RPMI8226 (cell line): ENCODE measurements at places on chromosomes 1 and 21.
A peak's percentile ranks its signal among the peaks of the same experiment; 100 is the strongest.

GRCh38 chr1:40955266-40955665 is 24.2 kb upstream of the CTPS1 start:
- no peak for DNase-seq

DNA sequence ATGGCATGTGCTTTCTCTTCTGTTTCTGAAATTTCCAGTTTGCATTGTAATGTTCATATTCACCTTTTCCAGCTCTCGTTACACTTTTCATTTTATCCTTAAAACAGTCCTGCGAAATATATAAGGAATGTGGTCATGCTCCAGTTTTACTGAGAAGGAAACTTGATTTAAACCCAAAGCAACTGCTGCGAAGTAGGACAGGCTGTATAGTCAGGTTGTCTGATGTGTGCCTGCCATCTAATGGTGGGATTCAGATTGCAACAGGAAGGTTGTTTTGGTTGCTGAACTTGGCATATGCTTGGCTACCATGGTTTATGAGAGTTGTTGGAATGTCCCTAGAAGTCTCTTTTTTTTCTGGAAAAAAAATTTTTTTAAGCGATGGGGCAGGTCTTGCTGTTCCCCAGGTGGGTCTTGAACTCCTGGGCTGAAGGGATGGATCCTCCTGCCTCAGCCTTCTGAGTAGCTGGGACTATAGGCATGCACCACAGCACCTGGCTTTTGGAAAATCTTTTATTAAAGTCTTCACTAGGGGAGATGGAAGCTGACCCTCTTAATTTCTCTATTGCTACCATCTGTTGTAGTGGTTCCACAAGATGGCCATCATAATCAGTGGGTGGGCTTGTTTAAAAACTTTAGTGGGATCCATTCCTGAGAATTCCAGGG is 86.9 kb downstream of the UCK2 start:
- peak; percentile 76 for DNase-seq

DNA sequence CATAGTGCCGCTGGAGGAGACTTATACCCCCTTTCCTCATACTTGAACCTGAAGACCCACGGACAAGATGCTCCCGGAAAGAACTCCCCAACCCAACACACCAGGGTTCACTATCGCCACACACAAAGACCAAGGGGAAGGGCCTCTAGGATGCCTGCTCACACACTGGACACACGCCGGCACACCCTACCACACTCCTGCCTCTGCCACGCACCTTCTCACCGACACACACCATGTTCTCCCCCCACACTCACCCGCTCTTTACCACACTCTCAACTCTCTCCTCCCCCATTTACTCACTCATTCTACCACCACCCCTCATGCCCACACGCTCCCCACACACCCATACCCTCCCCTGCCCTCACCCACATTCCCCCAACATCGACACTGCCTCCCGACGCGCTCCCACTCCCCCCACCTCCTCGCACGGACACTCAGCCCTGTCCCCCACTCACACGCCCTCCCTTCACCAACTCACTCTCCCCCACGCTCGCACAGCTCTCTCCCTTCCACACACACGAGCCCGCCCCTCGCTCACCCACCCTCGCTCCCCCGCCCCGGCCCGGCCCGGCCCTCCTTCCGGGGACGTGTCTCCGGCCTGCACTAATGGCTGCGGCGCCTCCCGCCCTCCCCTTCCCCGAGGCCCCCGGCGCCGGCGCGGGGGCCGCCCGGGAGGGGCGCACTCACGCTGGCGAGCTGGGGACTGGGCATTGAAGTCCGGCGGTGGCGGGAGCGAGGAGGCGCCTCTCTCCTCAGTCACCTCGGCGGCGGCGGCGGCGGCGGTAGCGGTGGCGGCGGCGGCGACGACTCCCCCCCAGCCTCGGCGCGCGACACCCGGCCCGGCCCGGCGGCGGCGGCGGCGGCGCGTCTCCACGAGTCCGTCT is 626 bp downstream of the PTP4A2 start:
- peak; percentile 74 for DNase-seq

DNA sequence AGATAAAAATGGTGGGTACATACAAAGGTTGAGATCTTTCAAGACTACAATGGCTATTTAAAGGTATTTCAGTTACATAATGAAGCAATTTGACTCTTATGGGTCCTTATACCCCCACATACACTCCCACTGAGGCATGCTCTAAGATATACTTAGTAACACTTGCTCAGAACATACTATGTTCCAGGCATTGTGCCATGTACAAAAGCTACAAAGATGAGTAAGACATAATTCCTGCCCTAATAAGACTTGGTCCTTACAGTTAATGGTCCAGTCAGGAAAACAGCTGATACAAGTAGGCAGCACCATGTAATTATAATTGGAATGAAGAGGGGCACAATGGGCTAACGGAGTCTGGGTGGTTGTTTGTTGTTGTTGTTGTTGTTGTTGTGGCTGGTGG is 166.7 kb upstream of the BEND5 start:
- DNase-seq, result no peak

DNA sequence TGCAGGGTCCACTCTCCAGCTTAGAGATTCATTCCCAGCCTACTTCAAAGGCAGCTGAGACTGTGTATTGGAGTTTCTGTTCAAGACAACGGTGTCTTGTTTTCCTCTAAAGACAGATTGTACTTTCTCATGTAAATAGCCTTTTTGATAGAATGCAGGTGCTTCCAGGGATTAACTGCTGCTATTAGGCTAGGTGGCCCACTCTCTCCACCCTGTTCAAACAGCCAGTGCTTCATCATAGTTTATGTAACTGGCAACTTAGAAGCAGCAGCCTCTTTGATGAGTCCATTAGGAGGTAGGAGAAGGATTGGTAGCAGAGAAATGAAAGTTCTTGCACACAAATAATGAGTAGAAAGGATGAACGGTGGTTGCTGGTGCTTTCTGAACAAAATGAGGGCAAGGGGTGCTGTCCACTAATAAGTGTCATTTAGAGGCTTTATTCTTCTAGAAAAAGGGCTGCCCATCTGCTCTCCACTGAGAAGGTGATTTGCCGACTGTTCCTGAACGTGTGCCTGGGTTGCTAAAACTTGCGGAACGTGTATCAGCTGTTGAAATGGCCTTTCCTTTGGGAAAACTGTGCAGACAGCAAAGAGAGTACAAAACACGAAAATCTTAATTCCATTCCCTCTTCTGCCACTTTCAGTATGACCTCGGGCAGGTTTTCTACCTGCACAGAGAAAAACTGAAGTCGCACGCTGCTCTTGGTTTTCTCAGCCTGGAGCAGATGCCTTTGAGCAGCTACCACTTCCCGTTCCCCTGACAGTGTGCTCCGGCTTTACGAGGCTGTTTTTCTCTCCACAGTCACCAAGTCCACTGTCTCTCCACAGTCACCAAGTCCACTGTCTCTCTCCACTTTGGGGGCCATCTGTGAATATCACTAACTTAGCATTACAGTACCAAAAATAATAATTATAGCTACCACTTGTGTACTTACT is 228.9 kb downstream of the KIF26B start:
- DNase-seq, result peak; percentile 19

DNA sequence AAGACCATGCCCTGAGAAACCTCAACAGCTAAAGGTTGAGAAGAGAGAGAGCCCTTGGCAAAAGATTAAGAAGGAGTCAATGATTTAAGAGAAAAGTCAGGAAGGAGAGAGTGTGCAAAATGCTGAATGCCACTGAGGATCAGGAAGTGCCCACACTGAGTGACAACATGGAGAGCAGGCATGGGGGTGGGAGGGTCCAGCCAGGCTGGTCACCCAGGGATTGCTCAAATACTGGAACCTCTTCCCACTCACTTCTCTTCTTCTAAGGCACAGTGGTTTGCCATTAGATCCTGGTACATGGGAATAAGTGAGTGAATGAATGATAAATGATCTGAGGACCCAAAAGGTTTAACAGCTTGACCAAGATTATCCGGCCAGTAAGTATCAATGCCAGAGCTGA is 11.1 kb downstream of the PRR9 start:
- DNase-seq, result no peak

GRCh38 chr1:6445062-6445763 is 20.6 kb downstream of the ESPN start:
- DNase-seq, result peak; percentile 69

- no peak for DNase-seq
These were observed 189.5 kb downstream of the SIPA1L2 start for GRCh38 chr1:232440325-232441035.
